Epithelial cell of alveolus of lung (primary cell): ENCODE measurements at places on chromosomes 4 and X. TPM values are rescaled to one million over a fixed set of nuclear protein-coding genes. Genes with fewer than 3 reads are reported as not detected.

The NHS gene
- 5.7 and 5.9 TPM in 2 replicates for total RNA-seq

The ABRAXAS1 gene
- total RNA-seq, result 15.4 and 17.7 TPM in 2 replicates

The SPINK2 gene
- total RNA-seq, result not detected in 2 replicates

The PRDM8 gene
- total RNA-seq, result 1.3 and 11.9 TPM in 2 replicates

The PCDH11X gene
- under 0.01 TPM in 1 of 2 replicates, not detected in the other for total RNA-seq

The GBA3 gene
- not detected in 2 replicates for total RNA-seq

The CT45A10 gene
- not detected in 2 replicates for total RNA-seq

The NPY1R gene
- total RNA-seq, result not detected in 2 replicates

The TLR3 gene
- total RNA-seq, result 3.4 and 3.7 TPM in 2 replicates

The ADH1B gene
- 0.65 and 301 TPM in 2 replicates for total RNA-seq

The STS gene
- 1.3 and 1.7 TPM in 2 replicates for total RNA-seq

The SSX4 gene
- total RNA-seq, result not detected in 2 replicates

The SPANXA1 gene
- total RNA-seq, result not detected in 2 replicates

The CLNK gene
- not detected in 2 replicates for total RNA-seq

The SRPK3 gene
- 0.13 and 0.24 TPM in 2 replicates for total RNA-seq

The MTHFD2L gene
- 6.9 and 8.5 TPM in 2 replicates for total RNA-seq

The PJA1 gene
- 24.1 and 32.7 TPM in 2 replicates for total RNA-seq

The ASB11 gene
- not detected in 2 replicates for total RNA-seq

The CBLL2 gene
- total RNA-seq, result not detected in 2 replicates

The ZAR1 gene
- total RNA-seq, result not detected in 2 replicates

The KCNIP4 gene
- total RNA-seq, result under 0.01 TPM in 1 of 2 replicates, not detected in the other

The NDST3 gene
- 0.24 and 0.26 TPM in 2 replicates for total RNA-seq

The TMSB15C gene
- total RNA-seq, result 1.9 and 3.2 TPM in 2 replicates

The NWD2 gene
- total RNA-seq, result not detected in 2 replicates

The PF4V1 gene
- total RNA-seq, result 1.3 TPM in 1 of 2 replicates, not detected in the other

The TMEM144 gene
- 1.0 and 2.3 TPM in 2 replicates for total RNA-seq

The MSANTD1 gene
- 0.48 and 0.52 TPM in 2 replicates for total RNA-seq

The PRR32 gene
- total RNA-seq, result not detected in 2 replicates

The PNPLA4 gene
- total RNA-seq, result 14.5 and 15.8 TPM in 2 replicates
